Effector memory CD8-positive, alpha-beta T cell (primary cell): ENCODE measurements at places on chromosomes 3 and 15.

DNA sequence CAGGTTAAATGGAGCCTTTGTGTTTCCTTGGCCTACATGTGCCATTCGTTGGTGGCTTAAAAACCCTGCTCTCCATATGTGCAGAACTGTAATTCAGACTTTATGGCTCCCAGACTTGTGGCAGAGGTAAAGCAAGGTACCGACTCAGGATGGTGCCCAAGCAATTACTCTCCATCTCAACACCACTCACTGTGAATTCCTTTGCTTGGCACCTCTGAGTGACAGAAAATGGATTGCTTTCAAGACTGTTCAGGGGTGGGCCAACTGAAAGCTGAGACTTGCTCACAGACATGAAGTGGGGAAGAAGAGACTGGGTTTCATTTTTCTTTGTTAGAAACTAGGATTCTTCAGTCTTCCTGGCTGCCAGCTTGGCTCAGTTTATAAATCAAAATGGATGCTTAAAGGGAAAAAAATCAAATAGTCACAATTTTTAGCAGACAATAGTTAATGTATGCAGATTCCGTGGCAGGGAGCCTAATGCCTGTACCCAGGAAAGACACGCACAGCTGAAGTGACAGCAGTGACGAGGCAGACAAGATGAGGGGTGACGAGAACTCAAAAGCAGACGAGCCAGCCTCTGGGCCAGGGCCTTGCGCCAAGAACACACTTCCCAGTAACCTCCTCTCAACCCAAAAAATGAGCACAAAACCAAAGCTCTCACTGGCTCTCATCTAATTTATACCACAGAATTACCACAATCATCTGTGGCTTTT, 207.9 kb upstream of the SLC2A2 start:
- no peak for DNase-seq

DNA sequence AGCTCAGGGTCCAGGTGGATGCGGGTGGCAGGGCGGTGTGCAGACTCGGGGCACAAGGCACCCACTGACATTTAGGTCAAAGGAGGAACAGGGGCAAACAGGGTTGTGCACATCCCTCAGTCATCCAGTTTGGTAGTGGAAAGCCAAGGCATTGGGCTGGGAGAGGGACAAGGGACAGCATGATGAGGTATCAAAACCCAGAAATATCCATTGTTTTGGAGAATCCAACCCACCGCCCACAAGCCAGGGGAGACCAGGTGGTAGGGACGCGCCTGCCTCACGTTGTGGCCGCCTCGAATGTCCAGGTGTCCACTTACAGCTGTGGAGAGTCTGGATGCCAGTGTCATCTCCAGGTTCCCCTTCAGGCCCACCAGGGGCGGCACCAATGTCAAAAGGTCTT, 33.3 kb downstream of the SLC41A3 start:
- DNase-seq = no peak

- no peak for DNase-seq
Observed at GRCh38 chr15:42193383-42193782, 14.7 kb downstream of the VPS39 start.

DNA sequence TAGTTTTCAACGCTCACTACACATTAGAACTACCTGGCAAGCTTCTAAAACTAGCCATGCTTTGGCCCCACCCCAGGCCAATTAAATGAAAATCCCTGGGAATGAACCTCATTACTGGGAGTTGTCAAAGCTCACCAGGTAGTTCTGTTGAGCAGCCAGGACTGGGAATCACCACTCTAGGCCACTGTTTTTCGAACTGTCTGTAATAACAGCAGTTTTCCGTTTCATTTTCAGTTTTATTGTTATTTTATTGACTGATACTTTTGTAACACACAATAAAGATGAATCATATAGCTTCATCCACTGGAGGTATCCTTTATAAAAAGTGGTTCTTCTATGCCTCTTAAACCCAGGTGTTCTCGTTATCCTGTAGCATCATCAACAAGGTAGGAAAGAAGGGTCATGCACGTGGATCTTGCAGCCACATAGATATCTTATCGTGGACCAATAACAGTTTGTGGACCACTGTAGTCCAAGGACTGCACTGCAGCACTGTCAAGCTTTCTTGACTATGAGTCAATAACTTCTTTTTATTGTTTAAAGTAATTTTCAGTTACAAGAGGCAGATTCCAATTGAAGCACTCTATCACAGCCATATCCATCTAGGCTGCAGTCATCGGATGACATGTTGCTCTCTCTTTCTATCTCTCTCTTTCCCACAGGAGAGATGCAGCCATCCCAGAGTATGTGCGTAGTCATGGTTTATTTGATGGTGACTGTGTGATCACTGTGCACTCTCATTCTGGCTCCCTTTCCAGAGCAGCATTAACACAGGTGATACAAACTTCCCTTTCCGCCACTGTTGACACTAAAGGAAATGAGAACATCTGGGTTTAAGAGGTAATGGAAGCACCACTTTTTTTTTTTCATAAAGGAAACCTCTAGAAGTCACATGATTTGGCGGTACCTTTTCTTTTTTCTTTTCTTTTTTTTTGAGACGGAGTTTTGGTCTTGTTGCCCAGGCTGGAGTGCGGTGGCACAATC, 39.0 kb upstream of the BLM start:
- DNase-seq = no peak

DNA sequence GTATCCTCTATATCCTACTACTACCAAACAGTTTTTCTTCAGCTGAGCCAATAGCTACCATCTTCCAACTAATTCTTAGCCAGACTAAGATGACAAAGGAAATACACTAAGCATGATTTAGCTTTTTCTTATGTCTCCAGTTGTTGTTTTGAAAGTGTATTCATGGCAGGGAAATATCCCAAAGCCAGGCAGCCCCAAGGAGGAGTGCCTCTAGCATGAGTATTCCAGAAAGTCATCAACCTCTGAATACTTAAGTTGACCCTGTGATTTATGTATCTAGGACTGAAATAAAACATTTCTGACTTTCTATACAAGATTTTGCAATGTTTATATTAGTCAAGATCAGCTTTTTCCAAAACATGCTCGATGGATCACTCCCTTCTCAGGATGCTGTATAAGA, 449.1 kb downstream of the IL5RA start:
- DNase-seq = no peak

GRCh38 chr3:68249265-68249664, 594.9 kb upstream of the SUCLG2 start:
- DNase-seq = no peak

DNA sequence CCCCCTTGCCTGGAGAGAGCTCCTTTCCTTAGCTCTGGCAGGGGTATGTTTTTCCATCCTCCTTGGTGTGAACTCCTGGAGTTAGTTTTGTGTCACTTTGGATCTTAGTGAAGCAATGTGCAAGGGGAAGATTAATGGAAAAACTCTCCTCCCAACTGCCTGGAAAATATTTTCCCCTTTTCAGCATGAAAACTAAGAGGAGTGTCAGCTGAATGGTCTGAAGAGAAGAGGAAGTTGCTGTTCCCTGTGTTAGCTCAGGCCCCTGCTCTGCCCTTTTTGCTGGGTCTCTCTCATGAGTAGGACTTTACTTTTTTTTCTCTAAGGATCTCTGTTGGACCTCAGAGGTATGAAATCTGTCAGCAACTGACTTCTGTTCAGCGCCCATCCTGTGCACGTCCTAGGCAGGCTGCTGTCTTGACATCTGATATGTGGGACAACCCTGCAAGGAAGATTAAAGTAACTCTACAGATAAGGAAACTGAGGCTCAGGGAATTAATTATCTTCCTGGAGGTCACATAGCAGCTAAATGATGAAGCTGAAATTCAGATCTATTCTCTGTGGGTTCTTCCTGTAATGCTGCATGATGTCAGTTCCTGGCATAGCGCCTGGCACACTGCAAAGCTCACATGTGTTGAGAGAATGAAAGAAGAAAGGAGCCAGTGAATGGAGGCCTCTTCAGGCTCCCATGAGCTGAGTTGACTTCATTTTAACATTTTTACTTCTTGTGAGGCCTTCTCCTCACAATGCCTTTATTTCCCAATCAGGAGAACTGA, 109.7 kb upstream of the GALNT15 start:
- DNase-seq = no peak

DNA sequence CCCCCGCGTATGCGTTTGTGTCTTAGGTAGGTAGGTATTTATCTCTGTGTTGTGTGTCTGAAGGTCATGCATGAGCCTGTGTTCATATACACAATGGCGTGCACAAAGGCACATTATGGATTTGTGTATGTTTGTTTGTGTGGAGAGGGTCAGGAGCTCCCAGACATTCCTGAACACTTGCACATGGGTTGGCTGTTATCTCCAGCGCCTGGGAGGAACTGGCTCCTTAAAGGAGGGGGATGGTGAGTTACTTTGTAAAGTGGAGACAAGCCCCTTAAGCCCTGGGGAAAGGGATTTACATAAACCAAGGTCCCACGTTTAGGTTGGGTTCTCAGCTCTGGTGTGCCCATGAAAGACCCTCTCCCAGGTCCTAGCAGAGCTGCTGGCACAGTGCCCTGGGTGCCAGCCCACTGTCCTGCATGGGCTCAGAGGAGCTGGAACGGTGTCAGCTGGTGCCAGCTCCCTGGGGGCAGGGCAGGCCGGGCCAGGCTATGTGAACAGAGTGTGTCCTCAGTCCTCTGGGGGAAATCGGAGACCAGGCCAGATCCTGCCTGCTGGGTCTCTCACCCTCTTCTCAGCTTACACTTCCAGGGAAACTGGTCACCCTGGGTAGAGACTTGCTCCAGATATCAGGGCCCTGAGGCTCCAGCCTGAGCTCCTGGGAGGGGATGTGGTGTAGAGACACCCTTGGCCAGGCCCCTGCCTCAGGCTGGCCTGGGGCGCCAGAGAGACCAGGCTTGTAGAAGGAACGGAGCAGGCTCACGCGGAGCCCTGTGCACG, 25.1 kb downstream of the SNX33 start:
- DNase-seq = no peak

DNA sequence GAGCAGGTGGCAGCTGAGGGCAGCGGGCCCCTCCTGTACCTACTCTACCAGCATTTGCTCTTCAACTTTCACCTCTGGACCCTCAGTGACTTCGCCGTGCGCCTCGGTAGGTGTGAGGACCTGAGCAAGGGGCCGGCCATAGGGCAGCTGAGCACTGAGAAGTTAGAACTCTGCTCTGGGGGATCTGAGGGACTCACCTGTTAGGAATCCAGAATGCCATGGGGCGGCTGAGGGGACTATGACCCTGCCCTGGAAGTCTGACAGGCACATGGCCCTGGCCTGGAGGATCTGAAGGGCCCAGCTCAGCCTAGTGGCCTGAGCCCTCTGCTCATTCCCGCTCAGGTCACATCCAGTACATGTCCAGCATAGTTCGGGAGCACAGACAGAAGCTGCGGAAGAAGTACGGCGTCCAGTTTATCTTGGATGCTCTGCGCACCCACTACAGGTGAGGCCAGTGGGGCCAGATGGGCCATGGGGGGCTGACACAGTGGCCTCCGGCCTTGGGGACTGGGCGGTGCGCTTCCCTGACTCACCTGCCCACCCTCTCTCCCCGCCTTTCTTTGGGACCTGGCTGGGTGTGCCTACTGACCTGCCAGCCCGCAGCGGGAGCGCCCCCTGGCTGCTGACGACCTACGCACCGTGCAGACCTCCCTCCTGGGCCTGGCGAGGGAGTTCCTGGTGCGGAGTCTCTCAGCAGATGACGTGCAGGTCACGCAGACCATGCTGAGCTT, 18.8 kb downstream of the NBEAL2 start:
- DNase-seq = peak; percentile 64

DNA sequence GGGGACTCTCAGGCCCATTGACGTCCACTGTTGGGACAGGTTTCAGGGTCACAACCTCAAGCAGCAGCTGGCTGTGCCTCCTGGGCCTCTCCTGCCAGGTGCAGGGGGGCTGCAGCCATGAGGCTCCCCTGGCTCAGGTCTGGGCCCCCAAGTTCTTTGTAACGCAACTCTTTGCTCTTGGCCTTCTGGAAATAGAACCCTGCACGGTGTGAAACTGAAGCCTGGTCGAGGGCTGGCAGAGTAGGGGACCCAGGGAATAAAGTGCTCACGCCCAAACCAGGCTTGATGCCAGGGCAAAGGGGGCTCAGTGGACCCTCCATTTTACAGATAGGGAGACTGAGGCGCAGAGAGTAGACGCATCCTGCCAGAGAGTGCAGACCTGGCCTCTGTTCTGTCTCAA, 771 bp downstream of the CALML4 start:
- DNase-seq = no peak

DNA sequence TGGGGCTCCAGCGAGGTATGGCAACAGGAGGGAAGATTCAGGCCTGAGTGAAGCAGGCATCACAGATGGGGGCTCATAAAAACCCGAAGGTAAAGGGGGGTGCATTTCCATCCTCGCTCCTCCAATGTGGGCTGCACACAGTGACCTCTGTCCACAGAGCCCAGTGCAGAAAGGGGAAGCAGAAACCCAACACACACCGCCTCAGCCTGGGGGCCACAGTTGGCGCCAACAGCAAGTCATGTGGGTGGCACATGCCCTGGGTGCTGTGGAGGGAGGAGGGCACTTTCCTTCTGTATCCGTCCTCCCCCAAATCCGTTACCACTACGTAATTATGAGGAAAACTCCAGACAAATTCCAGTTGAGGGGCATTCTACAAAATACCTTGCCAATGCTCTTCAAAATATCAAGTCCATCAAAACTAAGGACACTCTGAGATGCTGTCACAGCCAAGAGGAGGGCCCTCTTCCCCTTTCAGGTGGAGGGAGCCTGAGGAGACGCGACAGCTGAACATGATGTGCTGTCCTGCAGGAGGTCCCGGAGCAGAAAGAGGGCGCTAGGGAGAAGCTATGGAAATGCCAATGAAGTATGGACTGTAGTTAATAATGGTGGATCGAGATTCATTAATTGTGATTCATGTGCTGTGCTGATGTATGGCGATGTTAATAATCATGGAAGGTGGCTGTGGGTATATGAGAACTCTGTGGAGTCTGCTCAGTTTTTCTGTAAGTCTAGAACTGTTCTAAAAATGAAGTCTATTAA, 16.4 kb downstream of the APBA2 start:
- no peak for DNase-seq

DNA sequence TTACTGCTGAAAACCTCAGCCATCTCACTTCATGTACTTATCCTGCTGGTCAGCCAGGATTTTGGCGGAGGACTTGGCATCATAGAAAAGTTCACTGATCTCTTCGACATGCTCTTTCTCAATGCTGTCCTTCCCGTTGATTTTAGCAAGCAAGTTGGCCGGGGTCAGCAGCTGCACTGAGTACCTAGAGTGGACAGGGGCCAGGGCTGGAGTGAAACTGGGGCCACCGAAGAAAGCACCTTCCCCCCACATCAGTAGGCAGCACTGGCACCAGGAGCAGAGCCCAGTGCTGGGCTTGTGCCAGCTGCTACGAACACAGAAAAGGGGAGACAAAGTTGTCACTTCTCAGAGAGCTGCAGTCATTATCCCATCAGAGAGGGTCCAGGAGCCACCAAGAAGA, 29.0 kb downstream of the SEC61A1 start:
- DNase-seq = no peak

DNA sequence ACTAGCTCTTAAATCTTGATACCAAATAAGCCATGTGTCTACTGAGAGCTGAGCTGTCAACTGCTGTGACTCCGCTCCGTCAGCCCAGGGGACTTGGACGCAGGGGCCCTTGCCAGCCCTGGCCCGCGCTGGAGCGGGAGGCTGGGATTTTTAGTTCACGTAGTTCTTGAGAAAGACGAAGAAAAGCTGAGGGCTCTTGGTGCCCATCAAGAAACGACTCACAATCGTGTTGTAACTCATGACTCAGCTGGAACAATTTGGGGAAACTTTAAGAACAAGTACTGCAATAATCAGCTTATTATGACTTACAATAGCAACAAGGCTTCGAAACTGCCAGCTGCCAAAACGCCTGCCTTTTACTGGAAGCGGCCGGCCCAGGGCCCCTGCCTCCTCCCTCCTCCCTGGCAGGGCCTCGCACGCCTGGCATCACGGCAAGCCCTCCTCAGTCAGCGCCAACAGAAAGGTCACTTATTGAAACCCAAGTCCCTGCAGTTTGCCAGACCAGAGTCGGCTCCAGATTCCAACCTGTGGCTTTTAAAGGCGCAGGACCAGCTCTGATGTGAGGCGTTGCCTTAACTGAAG, 60.3 kb downstream of the RGMA start:
- no peak for DNase-seq
